ENCODE measurements at places on chromosomes 2 and 18.

DNA sequence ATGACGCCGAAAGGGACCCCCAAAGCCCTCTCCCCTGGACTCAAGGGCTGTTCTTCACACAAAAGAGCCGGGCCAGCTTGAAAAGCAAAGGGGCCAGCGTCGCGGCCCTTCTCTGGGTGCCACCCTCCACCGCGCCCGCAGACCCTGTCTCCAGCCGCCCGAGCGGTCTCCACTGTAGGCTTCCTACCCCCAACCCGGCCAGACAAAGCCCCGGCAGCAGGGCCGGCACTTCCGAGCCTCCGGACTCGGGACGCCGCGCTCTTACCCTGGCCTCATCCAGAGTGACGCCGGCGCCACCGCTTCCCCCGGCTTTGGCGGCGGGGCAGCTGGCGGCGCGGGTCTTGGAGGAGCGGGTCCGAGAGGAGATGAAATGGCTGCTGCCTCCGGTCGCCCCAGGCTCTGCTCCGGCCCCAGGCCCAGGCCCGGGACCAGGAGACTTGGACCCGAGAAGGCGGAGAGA lies 603 bp downstream of the ATAD2B start:
- DNase-seq = no peak

GRCh38 chr2:31227110-31227509 lies 6.8 kb upstream of the EHD3 start:
- no peak for DNase-seq

GRCh38 chr2:181859123-181859522 lies 32.4 kb upstream of the ITPRID2 start:
- DNase-seq = no peak

GRCh38 chr2:6650311-6650710 lies 215.4 kb downstream of the CMPK2 start:
- no peak for DNase-seq

GRCh38 chr2:20539776-20540586 lies 93.1 kb downstream of the RHOB start:
- DNase-seq = peak; percentile 21

GRCh38 chr2:37295469-37296073 lies 29.1 kb downstream of the PRKD3 start:
- DNase-seq = no peak

- DNase-seq = no peak
Measured at GRCh38 chr2:60098996-60099395, 454.5 kb downstream of the BCL11A start.

DNA sequence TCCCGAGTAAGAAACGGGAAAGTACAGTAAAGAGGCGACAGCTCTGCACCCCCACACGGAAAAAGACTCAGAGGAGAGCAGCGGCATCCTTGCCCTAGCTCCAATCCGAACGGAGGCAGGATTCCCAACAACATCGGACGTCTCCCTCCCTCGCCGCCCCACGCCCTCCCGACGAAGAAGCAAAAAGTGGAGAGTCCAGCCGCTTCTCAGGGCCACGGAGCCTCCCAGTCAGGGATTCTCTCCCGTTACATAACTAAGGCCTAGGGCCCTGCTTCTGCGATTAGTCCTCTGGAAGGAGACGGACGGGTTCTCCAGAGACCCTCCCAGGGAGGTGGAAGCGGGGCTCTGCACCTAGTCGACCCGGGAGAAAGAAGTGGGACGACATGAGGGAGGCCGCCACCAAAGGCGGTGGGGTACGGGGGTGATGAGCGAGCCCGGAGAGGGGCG lies 587 bp downstream of the SUMO1 start:
- no peak for DNase-seq

GRCh38 chr2:174235680-174236079 lies 12.7 kb downstream of the OLA1 start:
- no peak for DNase-seq

GRCh38 chr2:231455890-231456289 lies 8.4 kb downstream of the NCL start:
- DNase-seq = no peak

DNA sequence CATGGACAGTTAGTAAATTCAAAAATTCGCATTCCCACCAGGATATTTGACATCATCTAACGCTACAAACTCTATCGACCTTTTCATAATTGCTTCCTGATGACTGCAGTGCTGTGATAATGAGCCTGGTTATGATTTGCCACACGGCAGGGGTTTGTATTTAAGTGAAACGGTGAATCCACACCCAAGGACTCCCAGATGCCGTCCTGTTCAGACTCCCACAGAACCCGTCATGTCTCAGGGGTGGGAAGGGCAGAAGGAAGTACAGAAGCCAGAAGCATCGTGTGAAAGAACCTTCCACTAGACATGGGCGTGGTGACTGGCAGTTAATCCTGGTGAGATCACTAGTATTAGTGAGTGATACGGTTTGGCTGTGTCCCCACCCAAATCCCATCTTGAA lies 91.2 kb upstream of the TMEM18 start:
- DNase-seq = no peak

DNA sequence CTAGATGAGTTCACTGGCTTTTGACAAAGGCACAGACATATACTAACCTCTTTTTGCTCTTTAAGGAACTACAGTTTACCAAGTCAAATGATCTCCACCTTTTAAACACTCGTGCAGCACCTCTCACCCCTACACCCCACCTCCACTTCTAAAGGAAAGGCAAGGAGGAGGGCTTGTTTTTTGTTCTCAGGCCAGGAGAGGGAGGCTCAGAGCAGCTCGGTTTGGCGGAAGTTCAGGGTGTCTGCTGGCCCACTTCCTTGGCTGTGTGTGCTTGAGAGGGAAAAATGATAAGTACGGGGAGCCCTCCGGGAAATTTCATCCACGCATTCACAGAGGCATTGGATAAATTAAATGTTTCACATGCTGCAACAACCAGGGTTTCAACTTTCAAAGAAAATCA lies 667.9 kb downstream of the BCL11A start:
- DNase-seq = no peak

- DNase-seq = no peak
Measured at GRCh38 chr2:26818972-26819371, 29.0 kb upstream of the DPYSL5 start.

DNA sequence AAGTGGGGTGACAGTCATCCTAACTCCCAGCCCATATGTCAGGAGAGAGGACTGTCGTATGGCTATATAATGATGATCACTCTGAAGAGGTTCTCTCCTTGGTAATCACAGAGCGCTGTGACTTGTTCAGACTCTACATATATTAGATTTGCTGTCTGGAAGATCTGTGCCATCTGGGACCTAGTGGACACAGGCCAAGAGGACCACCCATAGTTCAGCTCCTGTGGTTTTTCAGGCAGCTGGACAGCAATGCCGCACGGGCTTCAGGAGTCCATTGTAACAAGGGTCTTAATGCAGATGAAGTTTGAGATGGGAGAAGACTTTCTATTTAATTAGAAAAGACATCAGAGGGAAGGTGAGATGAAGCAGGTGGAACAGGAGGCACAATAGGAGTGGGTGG lies 40.1 kb upstream of the EPHA4 start:
- no peak for DNase-seq

GRCh38 chr18:23437357-23438045 lies 15.6 kb upstream of the RIOK3 start:
- DNase-seq = peak; percentile 19

Measured in cortex of kidney (tissue), 1 donor.